EH (cell line): ENCODE measurements at places on chromosomes 3 and 15.
A peak's percentile ranks its signal among the peaks of the same experiment; 100 is the strongest.

- DNase-seq, result no peak
Observed at GRCh38 chr15:91624353-91624968, 229.0 kb upstream of the SLCO3A1 start.

DNA sequence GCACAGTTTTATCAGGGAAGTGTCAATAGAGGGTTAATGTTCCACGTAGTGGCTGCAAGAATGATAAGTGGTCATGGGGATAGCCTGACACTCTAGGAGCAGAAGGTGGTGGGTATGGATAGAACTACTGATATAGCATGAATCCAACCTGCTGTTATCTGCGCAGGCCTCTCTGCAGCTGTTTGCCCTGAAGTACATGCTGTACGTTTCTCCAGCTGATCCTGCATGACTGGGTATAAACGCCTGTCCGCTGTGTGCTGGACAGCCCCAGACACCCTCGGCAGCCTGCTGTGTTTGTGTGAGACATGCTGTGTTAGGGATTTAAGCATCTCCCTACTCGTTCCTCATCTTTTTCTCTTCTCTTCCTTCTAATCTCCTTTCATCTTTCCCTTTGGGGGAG, 87.1 kb downstream of the LPP start:
- no peak for DNase-seq

- DNase-seq, result peak; percentile 76
Observed at GRCh38 chr15:70259028-70259424, 161.3 kb upstream of the TLE3 start.

DNA sequence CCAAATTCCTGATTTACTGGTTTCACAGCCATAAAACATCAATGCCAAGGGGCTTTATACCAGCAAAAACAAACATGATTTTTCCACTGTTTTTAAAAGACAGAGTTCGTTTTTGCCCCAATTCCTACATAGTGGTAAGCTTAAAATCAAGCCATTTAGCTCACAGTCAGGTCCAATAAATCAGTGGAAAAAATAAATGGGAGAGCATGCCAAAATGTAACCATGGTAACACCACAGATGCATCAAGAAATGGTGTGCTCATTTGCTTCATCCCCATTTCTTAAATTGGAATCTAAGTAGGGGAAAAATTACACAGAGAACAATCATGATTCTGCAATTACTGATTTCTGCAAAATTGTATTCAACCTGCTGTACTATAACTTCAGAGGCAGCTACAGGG, 418.8 kb downstream of the MAGI1 start:
- DNase-seq, result no peak

DNA sequence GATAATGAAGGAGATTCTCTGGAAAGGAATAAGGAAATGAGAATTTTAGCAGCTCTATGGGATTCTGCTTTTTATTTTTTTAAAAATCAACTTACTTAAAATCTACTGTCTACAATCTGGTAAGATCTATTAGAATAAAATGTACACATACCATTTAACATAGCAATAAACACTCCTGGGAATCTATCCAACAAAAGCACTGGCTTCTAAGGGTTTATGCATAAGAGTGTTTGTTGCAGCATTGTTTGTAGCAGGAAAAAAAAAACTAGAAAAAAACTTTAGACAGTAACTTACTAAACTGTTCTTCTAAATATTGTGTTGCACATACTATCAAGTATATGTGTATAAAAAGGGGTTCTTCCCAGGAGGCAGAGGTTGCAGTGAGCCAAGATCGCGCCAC, 15.7 kb upstream of the RBP1 start:
- DNase-seq, result peak; percentile 10

DNA sequence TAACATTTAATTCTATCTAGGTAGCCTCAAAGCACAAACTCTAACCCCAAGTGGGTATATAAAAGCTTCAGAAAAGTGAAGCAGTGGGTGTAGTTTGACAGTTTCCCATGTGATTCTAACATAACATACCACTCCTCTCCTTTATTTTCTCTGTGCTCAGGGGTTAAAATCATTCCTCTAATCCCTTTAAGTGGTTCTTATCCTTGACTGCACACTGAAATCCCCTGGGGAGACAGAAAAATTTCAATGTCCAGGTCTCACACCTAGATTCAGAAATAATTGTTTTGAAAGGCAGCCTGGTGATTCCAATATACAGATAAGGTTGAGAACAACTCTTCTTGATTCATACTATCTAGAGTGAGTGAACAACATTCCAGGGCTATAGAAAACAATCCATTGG, 986.4 kb downstream of the ROBO1 start:
- no peak for DNase-seq

- DNase-seq, result peak; percentile 20
Observed at GRCh38 chr3:72530426-72530825, 317.8 kb downstream of the SHQ1 start.

GRCh38 chr3:171122240-171122639, 95.7 kb upstream of the SLC2A2 start:
- no peak for DNase-seq

GRCh38 chr3:54228806-54229205, 106.5 kb downstream of the CACNA2D3 start:
- no peak for DNase-seq

DNA sequence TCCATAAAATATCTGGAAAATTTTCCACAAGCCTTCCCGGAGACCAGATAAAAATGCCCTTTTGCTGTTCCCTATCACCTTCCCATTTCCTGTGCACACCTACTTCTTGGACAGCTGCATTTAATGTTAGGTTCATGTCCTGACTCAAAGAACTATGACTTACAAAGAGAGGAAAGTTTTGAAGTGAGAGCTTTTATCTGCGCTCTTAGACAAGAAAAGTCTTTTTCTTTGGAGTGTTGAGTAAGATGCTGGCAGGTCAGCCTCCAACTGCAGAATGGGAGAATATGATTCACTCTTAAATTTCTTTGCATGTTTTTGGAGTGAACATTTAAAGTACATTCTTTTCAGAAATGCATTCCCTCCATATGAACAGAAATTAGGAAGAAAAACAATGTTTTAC, 147.3 kb upstream of the DPH6 start:
- no peak for DNase-seq

- DNase-seq, result no peak
Observed at GRCh38 chr15:50500352-50500751, 46.1 kb downstream of the USP50 start.

DNA sequence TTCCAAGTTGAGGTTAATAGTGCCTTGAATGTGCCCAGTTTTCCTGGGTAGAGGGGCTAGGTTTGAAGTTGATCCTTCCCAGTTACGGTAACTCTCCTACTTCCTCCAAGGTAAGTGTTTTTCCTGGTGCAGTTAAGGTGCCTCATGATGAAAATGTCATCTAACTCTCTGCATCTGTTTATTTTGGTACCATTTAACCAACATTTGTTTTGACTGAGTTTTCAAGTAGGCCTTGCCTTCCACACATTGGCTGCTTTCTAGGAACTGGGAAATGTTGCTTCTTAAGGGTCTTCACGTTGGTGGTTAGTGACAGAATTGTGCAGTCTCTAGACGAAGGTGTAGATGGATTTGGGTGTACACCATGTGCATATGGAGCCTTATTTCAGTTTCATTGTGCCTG, 31.3 kb downstream of the USP3 start:
- no peak for DNase-seq

GRCh38 chr15:39556461-39556860, 24.4 kb upstream of the THBS1 start:
- DNase-seq, result no peak

- DNase-seq, result no peak
Observed at GRCh38 chr3:18609187-18609586, 184.0 kb upstream of the SATB1 start.

GRCh38 chr15:42011074-42011473, 9.8 kb downstream of the PLA2G4E start:
- no peak for DNase-seq

DNA sequence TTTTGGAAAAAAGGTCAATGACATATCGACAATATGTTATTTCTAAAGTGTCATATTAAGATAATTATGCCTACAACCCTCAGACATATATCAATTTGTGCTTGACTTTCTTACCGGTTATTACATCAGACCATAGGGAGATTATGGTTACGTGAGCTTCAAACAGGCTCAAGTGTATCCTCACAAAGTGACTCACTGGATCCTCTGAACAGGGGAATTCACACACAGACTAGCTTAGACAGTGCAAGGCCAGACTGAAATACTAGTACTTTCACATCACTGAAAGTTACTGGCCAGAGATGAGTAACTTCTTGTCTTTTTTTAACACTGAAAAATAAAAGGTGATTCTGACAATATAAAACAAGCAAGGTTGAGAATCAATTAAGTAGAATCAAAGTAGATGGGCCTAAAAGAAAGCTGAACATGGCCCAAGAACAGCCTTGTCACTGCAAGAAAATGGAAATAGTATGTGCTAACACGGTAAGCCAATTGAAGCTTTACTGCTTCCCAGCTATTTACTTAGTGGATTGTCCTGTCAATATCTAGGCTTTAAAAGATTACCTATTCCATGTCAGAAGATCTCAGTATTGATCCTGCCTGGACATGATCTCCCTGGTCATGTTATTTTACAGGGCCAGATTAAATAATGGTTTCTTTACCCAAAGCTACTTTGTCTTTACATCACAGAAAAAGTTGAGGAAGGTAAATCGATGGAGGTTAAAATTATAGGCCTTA, 848.6 kb downstream of the ROBO1 start:
- peak; percentile 85 for DNase-seq

- peak; percentile 91 for DNase-seq
Observed at GRCh38 chr3:124985349-124985748, 50.8 kb upstream of the MUC13 start.

- peak; percentile 38 for DNase-seq
Observed at GRCh38 chr15:70636540-70637165, 126.7 kb downstream of the UACA start.

GRCh38 chr3:133754973-133755828, 9.0 kb downstream of the TF start:
- no peak for DNase-seq

DNA sequence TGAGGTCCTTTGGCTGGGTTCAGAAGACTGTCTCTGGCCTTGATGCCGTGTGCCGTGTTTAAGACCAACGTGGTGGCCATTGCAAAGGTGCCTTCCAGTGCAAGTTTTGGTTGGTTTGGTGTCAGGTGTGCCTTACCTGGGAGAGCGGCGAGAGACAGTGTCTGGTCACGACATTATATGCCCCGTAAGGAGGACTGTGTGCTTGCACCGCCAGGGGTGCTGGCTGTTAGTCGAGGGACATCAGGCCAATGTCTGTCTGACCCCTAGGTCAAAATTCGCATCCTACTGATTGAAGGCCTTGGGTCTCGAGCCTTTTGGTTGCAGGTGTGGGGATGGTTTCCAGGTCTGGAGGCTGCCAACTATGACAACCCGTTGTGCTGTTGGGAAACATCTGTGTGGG, 111.9 kb downstream of the SNRPN start:
- DNase-seq, result no peak

GRCh38 chr3:128553560-128553959, 60.6 kb upstream of the GATA2 start:
- no peak for DNase-seq

DNA sequence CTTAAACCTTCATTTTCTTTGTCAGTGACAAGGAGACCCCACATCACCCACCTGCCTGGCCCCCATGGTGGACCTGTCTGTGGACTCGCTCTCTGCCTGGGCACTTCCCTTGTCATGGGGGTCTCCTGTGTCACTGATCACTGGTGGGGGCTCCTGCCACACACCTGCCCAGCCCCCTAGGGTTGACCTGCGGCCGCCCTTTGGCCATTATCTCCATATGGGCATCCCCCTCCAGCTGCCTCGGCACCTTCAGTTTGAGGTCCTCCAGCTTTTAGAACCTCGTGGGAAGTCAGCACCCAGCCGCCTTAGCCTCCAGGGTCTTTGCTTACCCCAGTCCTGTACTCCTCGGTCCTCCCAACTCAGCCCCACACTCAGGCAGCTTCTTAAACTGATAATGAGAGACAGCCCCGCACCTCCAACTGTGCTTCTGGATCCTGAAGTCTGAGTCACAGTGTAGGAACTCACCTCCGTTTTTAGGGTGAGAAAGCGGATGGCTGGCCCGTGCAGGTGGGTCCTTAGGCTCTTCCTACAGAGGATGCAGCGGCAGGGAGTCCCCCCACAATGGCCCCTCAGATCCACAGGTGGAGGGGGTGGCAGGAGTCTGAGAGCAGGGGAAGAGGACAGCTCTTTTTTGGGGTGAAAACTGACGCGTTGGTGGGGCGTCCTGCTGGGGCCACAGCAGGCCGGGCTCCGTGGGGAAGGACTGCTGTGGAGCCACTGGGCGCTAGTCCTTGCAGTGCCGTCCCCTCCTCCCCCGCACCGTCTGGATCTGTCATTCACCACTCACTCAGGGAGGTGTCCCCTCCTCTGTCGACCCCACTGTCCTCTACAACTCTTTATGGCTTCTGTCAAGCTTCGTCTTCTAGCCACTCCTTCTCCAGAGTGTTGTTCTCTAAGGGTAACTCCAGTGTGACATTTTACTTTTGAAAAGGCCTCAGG, 8.7 kb upstream of the PRR23E start:
- no peak for DNase-seq

- DNase-seq, result peak; percentile 43
Observed at GRCh38 chr3:139199421-139200010, 144.3 kb upstream of the MRPS22 start.

DNA sequence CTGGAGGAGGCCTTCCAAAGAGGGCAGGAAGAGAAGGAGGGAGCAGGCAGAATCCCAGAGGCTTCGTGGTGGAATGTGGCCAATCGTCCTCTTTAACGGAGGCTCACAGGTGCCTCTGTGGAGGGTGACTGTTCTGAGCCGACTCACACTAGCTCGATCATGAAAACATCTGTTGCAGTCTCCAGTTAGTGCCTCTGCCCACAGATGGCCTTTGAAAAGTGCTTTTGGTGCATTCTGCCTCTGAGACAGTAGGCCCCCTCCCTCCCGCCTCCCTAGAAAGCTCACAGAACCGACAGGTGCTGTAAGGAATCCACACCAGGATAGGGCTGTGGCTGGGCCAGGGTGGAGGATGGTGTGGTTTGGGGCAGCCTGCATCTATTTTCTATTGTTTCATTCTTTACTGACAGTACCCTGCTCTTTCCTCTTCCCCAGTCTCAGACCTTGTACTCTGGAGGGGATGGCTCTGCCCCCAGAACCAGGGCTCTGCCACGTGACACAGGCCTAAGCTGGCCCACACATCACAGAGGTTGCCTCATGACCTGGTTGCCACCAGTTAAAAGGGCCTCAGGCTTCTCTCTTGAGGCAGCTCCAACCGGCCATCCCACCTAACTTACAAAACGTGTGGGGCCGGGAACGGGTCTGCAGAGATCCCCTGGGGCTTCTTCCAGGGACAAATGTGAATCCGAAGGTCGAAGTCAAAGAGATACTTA, 27.2 kb upstream of the PIGZ start:
- DNase-seq, result no peak

DNA sequence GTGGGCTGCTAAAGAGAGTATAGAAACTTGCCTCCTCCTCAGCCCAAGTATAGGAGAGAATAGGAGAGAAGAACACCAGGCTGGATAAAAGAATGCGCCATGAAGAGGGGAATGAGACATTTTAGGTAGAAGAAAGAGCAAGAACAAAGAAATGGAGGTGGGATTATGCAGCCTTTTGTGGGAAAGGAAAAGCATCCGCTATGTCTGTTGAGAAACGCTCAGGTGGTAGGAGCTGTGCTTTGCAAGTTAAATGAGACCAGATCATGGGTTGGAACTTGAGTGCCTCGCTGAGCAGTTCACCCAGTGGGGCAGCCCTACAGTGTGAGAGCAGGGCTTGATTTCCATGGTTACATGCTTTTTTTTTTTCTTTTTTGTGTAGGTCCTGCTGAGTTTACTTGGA, 11.5 kb upstream of the RTP1 start:
- DNase-seq, result no peak

GRCh38 chr3:188583341-188584161, 429.6 kb downstream of the LPP start:
- peak; percentile 37 for DNase-seq
